GM13977 (cell line): ENCODE measurements at places on chromosomes 7 and 10.

DNA sequence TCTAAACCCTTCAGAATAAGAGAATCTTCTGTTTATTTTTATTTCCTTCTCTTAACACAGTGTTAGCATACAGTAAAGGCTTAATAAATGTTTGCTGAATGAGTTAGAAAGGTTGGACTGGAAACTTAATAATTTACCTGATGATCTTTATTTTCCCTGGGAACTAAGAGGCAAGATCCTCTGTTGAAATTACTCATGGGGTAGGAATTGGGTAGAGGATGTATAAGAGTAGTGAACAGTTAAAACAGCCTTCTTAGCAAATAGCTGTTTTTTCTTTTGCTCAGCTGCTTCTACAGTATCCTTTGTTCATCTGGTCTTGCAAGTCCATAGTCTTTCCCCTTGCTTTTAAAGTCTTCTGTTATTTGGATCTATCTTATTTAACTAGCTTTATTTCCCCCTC is 80.0 kb downstream of the AKAP9 start:
- no peak for DNase-seq

GRCh38 chr7:152076324-152076821 is 50.9 kb downstream of the GALNT11 start:
- DNase-seq, result no peak

DNA sequence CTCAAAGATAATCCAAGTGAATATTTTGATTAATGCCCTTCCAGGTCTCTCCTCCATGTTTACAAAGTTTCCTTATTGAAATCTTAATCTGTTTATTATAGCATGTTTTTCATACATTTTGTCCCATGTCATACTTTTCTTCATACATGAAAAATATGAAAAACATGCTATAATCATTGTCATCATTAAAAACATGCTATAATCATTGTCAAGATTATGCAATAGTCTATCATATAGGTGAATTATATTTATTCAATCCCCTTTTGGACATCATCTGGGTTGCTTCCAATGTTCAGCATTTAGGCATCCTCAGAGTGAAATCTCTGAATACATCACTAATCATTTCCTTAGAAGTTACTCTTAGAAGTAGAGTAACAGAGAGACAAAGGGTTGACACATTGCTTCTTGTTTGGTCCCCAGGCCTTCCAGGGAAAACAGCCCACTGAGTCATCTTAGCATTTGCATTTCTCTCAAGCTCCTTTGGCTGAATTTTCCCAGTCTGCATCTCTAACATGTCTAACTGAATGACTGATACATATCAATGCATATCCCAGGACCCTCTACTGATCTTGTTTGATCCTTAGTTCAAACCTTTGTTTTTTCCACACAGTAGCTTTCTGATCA is 87.0 kb downstream of the SGMS1 start:
- DNase-seq, result no peak

- no peak for DNase-seq
Measured at GRCh38 chr10:26682931-26683330, 14.6 kb upstream of the PDSS1 start.

GRCh38 chr7:136877509-136877908 is 9.1 kb downstream of the CHRM2 start:
- DNase-seq, result no peak

DNA sequence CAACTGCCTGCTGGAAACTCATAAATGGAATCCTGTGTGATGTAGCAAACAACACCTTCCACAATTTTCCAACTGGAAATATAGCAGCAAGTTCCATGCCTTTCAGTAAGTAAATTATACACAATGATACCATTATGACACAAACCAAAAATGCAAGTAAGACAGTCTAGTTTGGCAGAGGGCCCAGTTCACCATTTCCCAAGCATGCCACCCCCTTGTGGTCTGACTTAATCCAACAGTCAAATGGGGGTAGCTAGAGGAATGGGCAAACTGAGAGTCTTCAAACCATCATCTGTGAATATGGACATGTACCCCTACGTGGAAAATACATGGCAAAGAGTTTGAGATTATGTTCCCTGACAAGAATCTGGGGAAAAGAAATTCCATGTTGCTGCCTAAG is 137.6 kb upstream of the VWC2 start:
- DNase-seq, result no peak

DNA sequence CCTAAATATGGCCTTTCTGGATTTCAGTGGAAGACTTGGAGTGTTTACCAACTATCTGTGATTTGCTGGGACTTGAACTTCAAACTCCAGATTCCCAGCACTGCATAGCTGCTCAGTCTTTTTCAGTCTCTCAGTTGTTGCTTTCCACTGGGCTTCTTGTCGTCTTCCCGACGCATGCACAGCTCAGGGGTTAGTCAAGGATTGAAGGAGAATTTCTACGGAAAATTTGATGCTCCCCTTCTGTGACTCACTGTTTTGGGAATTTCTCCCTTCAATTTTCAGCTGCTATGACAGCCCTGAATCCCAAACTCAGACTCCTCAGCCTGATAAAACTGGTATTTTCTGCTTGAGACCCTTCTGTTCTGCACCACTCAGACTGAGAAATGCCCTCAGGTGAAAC is 91.7 kb downstream of the CYP26A1 start:
- DNase-seq, result no peak
